Posterior vena cava (tissue), 2 donors: ENCODE measurements at places on chromosomes 12 and 14. TPM values are rescaled to one million over a fixed set of nuclear protein-coding genes. Genes with fewer than 3 reads are reported as not detected.

The ALX1 gene
- total RNA-seq = not detected

The ZCRB1 gene
- 42.7 TPM for total RNA-seq

The CHGA gene
- total RNA-seq = 0.29 TPM

The ANO2 gene
- 9.2 TPM for total RNA-seq

The NCKAP5L gene
- 16.2 TPM for total RNA-seq

The NFATC4 gene
- total RNA-seq = 75.1 TPM

The SLC5A8 gene
- not detected for total RNA-seq

The TMTC1 gene
- total RNA-seq = 54.7 TPM

The KRT73 gene
- not detected for total RNA-seq

The CIT gene
- total RNA-seq = 2.7 TPM

The PTCSC3 gene
- total RNA-seq = not detected

The CFAP251 gene
- total RNA-seq = 0.65 TPM

The KRT74 gene
- not detected for total RNA-seq

The CAPRIN2 gene
- 21.2 TPM for total RNA-seq

The INHBE gene
- not detected for total RNA-seq

The KLHL33 gene
- 0.52 TPM for total RNA-seq

The ENDOU gene
- total RNA-seq = 0.38 TPM

The KLRC2 gene
- total RNA-seq = 0.46 TPM

The ATL1 gene
- total RNA-seq = 13.3 TPM

The TAC3 gene
- total RNA-seq = 0.33 TPM

The DYRK2 gene
- total RNA-seq = 47.8 TPM

The SIX4 gene
- total RNA-seq = 3.2 TPM

The SLCO1A2 gene
- total RNA-seq = not detected

The TMEM116 gene
- total RNA-seq = 6.1 TPM

The LRRC10 gene
- total RNA-seq = not detected

The ACOT4 gene
- 1.8 TPM for total RNA-seq

The MGAT4C gene
- total RNA-seq = 4.6 TPM

The CNIH1 gene
- total RNA-seq = 110 TPM

The GNB3 gene
- total RNA-seq = 4.0 TPM

The KLC1 gene
- 169 TPM for total RNA-seq

The COL2A1 gene
- not detected for total RNA-seq

The TAS2R14 gene
- 3.5 TPM for total RNA-seq

The MAP3K9 gene
- total RNA-seq = 0.51 TPM

The DBX2 gene
- 0.93 TPM for total RNA-seq

The LTBP2 gene
- total RNA-seq = 168 TPM

The COPZ1 gene
- 80.6 TPM for total RNA-seq

The RAPGEF3 gene
- total RNA-seq = 18.3 TPM

The CLEC4E gene
- 2.0 TPM for total RNA-seq

The LRP1-AS gene
- total RNA-seq = not detected
